Endothelial cell (in vitro differentiated cells): ENCODE measurements at places on chromosomes 13 and 19. TPM values are rescaled to one million over a fixed set of nuclear protein-coding genes. Genes with fewer than 3 reads are reported as not detected.

The LILRB3 gene
- not detected for total RNA-seq

The B3GNT8 gene
- 10.7 TPM for total RNA-seq

The SHISA7 gene
- total RNA-seq, result not detected

The C19orf44 gene
- total RNA-seq, result 3.7 TPM

The NKPD1 gene
- total RNA-seq, result 0.67 TPM

The CGB8 gene
- not detected for total RNA-seq

The ODAD3 gene
- total RNA-seq, result 0.64 TPM

The LEUTX gene
- total RNA-seq, result not detected

The ZNF154 gene
- total RNA-seq, result 23.2 TPM

The ZNF331 gene
- 26.6 TPM for total RNA-seq

The KASH5 gene
- total RNA-seq, result 0.26 TPM

The ZGLP1 gene
- 8.2 TPM for total RNA-seq
